Brain (organoid and tissue), 16 donors: ENCODE measurements at places on chromosomes 5 and 9. TPM values are rescaled to one million over a fixed set of nuclear protein-coding genes. Genes with fewer than 3 reads are reported as not detected.

LRRC14B gene
- polyA plus RNA-seq: 0.68 TPM

TMC1 gene
- 0.29 TPM for polyA plus RNA-seq

SLC46A2 gene
- polyA plus RNA-seq: not detected

CDK7 gene
- polyA plus RNA-seq: 11.5 TPM

SPTAN1 gene
- polyA plus RNA-seq: 822 TPM
